A549 treated with RU486 at 1 μM for 4 hours (cell line): ENCODE measurements at places on chromosomes 16 and 17. TPM values are rescaled to one million over a fixed set of nuclear protein-coding genes. Genes with fewer than 3 reads are reported as not detected.

The TP53TG3F gene
- 0.07 to 0.16 TPM in 2 of 5 replicates, not detected in the others for total RNA-seq

The TERF2IP gene
- 33.8 to 51.5 TPM (median 44.2 TPM) in 5 replicates for total RNA-seq

The IGFBP4 gene
- total RNA-seq: 1,992 to 2,812 TPM (median 2,504 TPM) in 5 replicates

The GJD3 gene
- total RNA-seq: 0.51 to 0.98 TPM (median 0.87 TPM) in 5 replicates
